Activated CD8-positive, alpha-beta memory T cell treated with anti-CD3 and anti-CD28 coated beads, Interleukin-2, amount 10 ng/mL, durations not matched to agents 7 days and 5 days (primary cell): ENCODE measurements at places on chromosomes 5 and 9.

- DNase-seq: no peak
Observed at GRCh38 chr9:127142931-127143464, 20.6 kb upstream of the ANGPTL2 start.

GRCh38 chr5:168908207-168908606, 329.0 kb upstream of the PANK3 start:
- no peak for DNase-seq

GRCh38 chr5:101123363-101123762, 220.3 kb upstream of the ST8SIA4 start:
- DNase-seq: no peak

- peak; percentile 30 for DNase-seq
Observed at GRCh38 chr9:93595461-93595860, 19.1 kb downstream of the PHF2 start.

GRCh38 chr5:72508241-72509170, 1.3 kb upstream of the ZNF366 start:
- DNase-seq: no peak

DNA sequence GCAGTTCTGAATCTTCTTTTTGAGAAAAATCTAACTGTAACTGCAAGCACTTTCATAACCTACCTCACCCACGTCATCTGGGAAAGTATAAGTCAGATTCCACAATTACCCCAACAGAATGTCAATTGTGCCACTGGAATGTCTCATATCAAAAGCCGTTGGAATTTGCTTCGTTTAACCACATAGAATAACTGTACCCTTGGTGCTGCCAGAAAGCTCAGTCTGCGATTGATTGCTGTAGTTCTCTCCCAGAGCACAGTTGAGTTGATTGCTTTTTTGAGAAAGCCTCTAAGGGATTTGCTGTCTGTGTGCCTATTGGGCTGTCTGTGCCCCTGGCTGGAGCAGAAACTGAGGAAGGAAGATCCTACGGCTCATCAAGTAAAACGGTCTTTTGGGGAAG, 583.6 kb downstream of the TMEM38B start:
- DNase-seq: no peak

DNA sequence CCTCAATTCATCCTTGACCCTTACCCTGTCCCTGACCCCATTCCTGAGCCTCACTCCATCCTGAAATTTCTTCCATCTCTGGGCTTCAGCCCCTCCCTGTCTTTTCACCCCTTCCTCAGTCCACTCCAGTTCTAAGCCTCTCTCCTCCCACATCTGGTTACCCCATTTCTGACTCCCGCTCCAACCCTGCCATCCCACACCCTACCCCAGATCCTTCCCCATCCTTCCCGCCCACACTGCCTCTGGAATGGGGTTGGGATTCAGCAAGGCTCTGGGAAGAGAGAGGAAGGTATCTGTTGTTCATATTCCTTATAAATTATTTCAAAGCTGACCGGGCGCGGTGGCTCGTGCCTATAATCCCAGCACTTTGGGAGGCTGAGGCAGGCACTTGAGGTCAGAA, 29.9 kb upstream of the MVB12B start:
- peak; percentile 34 for DNase-seq

DNA sequence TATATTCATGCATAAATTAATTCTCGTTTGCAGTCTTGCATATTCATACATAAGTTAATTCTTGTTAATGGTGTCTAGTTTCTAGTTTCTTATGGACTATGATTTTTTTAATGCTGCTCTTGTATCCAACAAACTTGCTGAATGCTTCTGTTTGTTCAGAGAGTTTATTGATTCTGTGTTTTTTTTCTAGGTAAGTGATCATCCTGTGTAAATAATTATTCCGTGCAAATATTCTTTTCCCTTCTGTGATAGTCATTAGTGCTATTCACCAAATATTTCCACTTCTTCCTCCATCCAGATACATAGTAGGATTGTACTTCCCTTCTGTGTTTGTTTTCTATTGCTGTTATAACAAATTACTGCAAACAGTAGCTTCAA, 35.8 kb upstream of the SHISAL2B start:
- DNase-seq: no peak

GRCh38 chr5:123116058-123116457, 27.0 kb downstream of the PRDM6 start:
- DNase-seq: no peak

DNA sequence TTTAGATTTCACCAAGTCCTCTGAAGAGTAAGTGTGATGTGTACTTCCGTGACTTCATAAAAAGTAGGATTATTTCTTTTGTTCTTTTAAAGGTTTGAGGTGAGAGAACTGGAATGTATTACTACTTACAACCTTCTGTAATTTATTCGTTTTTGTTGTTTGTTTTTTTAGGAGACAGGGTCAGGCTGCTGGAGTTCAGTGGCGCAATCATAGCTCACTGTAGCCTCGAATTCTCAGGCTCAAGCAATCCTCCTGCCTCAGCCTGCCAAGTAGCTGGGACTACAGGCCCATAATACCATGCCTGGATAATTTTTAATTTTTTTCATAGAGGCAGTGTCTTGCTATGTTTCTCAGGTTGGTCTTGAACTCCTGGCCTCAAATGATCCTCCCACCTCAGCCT, 68.3 kb upstream of the RETREG1 start:
- no peak for DNase-seq

- DNase-seq: no peak
Observed at GRCh38 chr5:132445930-132446329, 44.6 kb downstream of the IRF1 start.

- no peak for DNase-seq
Observed at GRCh38 chr9:87259543-87260518, 237.8 kb upstream of the DAPK1 start.

GRCh38 chr5:61048534-61048933, 103.5 kb downstream of the NDUFAF2 start:
- DNase-seq: no peak

DNA sequence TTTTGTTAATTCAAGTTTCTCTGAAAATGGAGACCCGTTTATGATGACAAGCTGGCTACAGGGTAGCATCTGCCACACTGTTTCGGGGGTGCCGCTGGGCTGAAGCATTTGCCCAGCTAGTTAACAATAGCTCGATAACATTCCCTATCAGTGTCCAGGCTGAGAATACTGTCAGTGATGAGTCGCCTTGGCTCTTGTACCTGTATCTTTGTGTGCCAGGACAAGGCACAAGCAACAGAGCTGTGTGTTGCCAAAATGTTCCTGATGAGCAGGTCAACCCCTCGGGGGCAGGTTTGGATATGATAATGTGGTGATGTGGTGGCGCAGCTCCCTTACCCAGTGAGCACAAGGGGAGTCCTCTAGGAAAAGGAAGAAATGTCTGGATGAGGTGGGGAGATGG, 7.0 kb downstream of the TGFBI start:
- DNase-seq: no peak

GRCh38 chr5:143063175-143063970, 293.2 kb downstream of the ARHGAP26 start:
- DNase-seq: no peak

DNA sequence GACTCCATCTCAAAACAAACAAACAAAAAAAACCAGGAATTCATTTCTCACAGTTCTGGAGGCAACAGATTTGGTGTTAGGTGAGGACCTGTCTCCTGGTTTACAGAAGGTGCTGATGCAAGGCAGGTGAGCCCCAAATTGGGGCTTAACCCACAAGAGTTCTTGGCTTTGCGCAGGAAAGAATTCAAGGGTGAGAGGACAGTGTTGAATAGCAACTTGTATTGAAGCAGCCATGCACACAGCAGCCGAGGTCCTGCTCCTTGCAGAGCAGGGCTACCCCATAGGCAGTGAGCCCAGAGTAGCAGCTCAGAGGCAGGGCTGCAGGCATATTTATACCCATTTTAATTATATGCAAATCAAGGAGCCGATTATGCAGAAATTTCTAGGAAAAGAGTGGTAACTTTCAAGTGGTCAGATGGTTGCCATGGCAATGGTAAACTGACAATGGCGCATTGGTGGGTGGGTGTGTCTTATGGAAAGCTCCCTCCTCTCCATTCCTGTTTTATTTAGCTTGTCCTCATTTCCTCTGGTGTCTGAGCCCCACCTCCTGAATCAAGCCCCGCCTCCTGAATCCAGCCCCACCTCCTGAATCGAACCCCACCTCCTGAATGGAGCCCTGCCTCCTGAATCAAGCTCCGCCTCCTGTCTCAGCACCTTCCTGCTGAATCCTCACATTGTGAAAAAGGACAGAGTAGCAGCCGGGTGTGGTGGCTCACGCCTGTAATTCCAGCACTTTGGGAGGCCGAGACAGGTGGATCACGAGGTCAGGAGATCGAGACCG, 34.5 kb upstream of the COL5A1 start:
- DNase-seq: peak; percentile 38

DNA sequence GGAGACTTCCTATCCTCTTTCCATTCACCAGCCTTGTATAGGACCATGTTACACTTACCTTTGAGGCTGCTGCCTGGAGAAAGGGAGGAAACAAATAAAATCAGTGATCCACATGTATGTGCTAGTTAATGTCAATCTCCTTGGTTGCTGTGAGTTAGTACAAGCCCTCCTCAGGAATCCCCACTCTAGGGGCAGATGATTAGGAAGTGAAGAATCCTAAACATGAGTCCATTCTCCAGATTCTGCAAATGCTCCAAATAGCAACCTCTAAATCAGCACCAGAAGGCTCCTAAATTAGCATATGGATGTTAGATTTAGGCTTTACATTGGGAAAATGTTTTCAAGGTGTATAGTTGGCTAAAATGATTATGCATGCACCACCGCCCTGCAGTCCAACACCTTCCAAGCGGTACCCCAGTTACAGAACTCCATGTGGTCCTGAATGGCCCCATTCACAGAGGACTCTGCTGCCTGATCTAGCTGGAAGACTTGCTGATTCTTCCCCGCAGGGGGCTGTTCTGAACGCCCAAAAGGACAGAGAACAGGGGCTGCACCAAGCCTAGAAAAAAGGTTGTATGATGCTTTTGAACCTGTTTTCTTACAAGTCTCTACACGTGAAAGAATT, 123.2 kb downstream of the TLE1 start:
- no peak for DNase-seq

DNA sequence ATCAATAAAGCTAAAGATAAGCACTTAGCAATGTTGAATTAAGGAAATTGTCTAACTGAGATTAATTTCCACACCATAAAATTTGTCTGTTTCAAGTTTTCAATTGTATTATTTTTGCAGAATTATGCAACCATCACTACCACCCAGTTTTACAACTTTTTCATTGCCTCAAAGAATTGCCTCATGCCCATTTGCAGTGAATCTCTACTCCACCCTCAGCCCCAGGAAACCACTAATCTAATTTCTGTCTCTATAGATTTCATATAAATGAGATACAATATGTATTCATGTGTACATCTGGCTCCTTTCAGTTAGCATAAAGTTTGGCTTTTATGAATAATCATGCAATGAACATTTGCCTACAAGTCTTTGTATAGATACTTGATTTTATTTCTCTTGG, 72.9 kb downstream of the PTCD2 start:
- no peak for DNase-seq

DNA sequence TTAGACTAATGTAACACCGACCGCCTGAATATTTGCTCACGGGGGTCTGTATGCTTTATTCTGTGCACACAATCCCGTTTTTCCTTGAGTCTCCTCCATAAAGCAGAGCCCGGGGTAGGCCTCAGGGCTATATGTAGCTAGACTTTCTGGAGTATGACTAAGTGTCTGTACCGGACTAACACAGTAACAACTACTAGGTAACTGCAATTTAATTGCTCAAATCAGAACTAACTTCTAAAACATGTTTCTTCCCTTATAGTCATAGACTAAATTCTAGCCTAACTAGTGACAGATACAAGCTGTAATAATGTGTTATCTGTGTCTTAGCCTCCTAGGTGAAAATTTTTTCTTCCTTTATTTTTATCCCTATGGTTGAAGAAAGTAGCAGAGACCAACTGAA, 2.1 kb downstream of the REEP5 start:
- no peak for DNase-seq

DNA sequence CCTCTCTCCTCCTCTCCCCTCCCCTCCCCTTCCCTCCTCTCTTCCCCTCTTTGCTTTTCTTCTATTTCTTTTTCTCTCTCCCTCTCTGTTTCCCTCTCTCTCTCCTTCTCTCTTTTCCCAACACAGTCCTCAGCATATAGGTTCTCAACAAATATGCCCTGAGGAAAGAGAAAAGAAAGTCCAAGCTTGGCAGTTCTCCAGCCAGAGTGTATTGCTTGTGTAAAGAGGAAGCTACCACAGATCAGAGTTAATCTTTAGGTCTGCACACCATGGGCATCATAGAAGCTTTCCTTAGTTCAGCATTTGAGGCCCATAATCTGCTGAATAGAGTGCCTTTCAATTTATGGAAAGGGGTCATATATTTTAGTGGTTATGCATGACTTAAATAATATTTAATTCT, 382.8 kb upstream of the WWC1 start:
- DNase-seq: no peak

DNA sequence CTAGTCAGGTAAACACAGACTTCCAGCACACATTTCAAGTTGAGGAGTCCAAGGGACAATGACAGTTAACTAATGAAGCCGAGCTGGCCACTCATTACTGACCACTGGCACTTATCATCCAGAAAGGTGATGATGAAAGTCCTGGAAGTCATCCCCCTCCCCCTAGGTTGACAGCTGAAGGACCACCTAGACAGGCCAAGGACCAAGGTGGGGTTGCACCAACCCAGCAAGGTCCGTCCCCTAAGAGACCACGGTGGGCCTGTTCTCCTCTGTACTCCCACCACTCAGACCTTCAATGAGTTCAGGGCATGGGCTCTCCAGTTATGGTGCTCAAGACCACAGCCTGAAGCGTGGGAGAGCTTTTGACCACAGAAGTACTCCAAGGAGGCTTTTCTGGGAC, 13.2 kb downstream of the P4HA2 start:
- DNase-seq: no peak

GRCh38 chr9:130156672-130157071, 15.5 kb upstream of the NCS1 start:
- DNase-seq: no peak

GRCh38 chr5:67200809-67201562, 4.4 kb upstream of the CD180 start:
- no peak for DNase-seq

- no peak for DNase-seq
Observed at GRCh38 chr5:66860199-66860975, 264.2 kb downstream of the MAST4 start.

DNA sequence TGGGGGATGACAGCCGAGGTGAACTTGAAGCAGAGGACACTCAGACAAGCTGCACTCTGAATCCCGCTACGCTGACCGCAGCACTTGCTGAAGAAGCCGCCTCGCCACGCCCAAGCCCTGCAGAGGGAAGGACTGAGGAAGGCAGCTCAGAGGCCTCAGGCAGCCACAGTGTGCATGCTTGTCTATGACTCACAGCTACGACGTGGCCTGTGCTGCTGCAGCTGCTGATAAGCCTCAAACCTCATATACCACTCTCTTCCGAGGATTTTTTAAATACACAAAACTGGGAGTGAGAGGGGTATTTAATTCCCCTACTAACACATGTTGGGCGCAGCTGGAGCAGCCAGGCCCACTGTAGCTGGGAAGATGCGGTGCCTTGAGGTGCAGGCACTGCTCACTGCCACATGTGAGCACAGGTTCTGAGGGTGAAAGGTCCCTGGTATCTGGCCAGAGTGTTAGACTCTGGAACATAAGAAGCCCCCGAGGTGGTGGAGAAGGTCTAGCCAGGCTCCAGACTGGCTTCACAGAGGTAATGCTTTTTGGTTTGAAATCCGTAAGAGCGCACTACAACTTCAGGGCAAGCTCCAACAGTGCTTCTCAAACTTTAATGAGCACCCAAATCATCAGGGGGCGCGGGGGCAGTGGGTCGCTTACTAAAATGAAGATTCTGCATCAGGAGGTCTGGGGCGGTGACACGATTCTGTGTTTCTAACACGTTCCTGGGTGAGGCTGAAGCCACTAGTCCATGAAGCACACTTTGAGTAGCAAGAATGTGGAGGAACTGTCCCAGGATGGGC, 196.8 kb downstream of the AUH start:
- peak; percentile 96 for DNase-seq

GRCh38 chr5:77741608-77742007, 34.5 kb downstream of the TBCA start:
- no peak for DNase-seq
